ENCODE measurements at places on chromosomes 6 and 20. TPM values are rescaled to one million over a fixed set of nuclear protein-coding genes. Genes with fewer than 3 reads are reported as not detected.

Gene BPI
- total RNA-seq: not detected

Gene PXDC1
- total RNA-seq: 119 TPM

Gene CCM2L
- total RNA-seq: 12.4 TPM

Gene SPDEF
- not detected for total RNA-seq

Gene CD109
- total RNA-seq: 86.2 TPM

Gene CUTA
- total RNA-seq: 133 TPM
